ENCODE measurements at places on chromosomes 11 and 22. TPM values are rescaled to one million over a fixed set of nuclear protein-coding genes. Genes with fewer than 3 reads are reported as not detected.

GRCh38 chr11:77088236-77089003 lies 14.2 kb upstream of the OMP start:
- peak; percentile 50 for DNase-seq

Gene APOA1
- 2.9 TPM for total RNA-seq

GRCh38 chr11:10588904-10589303 lies 20.4 kb upstream of the LYVE1 start:
- DNase-seq = no peak

DNA sequence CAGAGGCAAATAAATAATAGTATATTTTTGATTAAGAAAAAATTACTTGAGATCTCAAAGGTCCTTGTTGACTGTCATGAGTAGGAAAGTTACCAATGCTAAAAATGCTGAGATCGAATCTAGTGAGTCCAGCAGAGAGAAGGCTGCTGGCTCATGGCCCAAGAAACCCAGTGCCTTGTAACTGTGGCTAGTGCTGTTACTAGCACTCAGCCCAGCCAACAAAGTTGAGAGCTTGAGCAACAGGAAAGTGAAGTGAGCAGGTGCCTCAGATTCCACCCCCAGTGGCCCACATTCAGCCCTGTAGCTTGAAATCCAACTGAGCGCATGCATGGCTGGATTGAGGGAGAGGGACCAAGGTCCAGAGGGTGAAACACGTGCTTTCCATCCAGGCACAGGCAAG lies 398.2 kb downstream of the SHANK2 start:
- no peak for DNase-seq

Gene ANKK1
- 5.6 TPM for total RNA-seq

Measured in suprapubic skin (tissue), 4 donors.